ENCODE measurements at places on chromosomes 7 and 10.

DNA sequence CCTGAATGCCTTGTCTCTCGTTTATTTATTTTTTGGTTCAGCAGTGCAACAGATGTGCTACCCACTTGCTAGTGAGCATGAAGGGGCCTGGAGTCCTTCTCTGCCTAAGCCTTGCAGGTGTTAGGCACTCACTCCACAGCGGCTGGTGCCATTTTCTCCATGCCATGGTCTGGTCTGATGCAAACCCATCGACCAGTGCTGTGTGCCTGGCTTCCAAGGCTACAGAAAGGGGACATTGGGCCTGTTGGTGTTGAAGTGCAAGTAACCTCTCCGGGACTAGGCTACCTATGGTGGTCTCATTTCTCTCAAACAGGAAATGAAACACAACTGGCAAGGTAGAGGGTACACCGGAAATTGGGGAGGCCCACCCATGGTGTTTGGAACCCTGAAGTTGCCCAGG lies 198.1 kb downstream of the ADARB2 start:
- no peak for DNase-seq

GRCh38 chr10:72895236-72895850 lies 1.8 kb downstream of the OIT3 start:
- DNase-seq, result no peak

- no peak for DNase-seq
Measured at GRCh38 chr7:1123715-1124114, 35.8 kb downstream of the GPER1 start.

DNA sequence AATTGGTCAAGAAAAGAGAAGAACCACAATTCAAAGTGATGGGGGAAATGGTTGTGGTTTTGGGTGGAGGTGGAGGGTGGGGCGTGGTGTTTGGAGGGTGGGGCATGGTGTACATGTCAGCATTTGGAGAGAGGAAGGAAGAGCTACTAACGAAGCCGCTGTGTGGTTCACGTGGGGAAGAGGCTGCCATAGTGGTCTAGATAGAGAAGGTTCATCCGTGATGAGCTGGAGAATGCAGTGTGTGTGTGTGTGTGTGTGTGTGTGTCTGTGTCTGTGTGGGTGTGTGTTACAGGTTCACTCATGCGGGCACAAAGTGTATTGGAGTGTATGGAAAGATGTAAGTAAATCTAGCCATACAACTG lies 6.1 kb upstream of the VCL start:
- DNase-seq, result no peak

GRCh38 chr10:103490986-103491314 lies 2.6 kb upstream of the NEURL1 start:
- no peak for DNase-seq

- DNase-seq, result no peak
Measured at GRCh38 chr7:157474685-157475084, 137.9 kb downstream of the DNAJB6 start.

DNA sequence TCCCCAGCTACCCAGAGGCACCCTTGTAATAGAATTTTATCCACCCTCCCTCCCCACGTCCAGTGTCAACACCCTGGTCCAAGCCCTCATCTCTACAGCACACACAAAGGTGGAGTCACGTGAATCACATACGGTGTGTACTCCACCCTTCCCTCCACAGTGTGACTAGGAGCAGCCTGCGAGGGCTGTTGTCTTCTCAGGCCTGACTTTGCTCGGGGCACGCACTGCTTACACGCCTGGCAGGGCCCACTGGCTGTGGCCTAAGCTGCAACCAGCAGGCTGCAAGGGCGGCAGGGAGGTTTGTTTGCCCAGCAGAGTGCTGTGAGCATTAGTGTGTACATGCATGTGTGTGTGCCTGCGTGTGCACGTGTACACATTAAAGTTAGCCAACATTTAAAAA lies 93.7 kb downstream of the COBL start:
- no peak for DNase-seq

DNA sequence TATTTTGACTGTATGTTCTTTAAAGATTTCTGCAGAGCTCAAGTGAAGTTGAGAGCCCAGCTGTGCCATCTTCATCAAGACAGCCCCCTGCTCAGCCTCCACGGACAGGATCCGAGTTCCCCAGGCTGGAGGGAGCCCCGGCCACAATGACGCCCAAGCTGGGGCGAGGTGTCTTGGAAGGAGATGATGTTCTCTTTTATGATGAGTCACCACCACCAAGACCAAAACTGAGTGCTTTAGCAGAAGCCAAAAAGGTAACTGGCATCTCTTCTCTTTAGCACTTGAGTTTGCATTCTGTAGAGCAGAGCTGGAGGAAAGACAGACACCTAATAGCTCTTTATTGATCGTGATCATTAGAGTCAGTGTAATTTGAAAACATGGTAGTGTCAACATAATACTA lies 33.7 kb downstream of the MCM10 start:
- DNase-seq, result no peak

- DNase-seq, result no peak
Measured at GRCh38 chr7:18087026-18087686, 59.5 kb upstream of the PRPS1L1 start.

DNA sequence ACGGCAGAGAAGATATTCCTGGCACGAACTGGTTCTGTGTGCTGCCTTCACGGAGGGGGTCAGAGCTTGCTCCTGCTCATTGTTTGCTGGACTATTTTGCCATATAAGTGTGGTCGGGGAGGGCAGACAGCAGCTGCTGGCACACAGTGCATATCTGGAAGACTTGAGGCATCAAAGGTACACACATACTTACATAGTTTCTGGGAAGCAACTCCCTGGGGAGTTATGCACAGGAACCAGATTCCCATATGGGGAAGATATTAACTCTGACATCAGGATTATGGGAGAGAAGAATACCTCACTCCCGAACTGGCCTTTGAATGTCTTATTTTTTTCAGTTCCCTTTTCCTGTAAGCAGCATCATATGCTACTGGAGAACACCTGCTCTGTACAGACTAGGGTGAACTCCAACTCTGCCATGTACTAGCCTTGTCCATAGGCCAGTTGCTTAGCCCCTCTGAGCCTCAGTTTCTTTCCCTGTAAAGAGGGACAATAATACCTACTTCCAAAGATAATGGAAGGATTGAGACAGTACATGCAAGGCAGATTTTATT lies 41.5 kb downstream of the LGI1 start:
- no peak for DNase-seq

DNA sequence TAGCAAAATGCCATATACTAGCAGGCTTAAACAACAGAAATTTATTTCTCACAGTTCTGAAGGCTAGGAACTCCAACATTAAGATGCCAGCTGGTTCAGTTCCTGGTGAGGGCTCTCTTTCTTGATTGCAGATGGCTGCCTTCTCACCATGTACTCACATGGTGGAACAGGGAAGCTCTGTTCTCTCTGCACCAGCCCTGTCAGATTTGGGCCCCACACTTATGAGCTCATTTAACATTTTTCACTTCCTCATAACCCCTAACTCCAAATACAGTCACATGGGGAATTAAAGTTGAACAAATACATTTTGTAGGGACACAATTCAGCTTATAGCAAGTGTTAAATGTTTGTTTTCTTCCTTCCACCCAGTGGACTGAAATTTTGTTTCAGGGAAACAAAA lies 218.6 kb upstream of the TAC1 start:
- DNase-seq, result no peak

- no peak for DNase-seq
Measured at GRCh38 chr10:88082806-88083596, 219.6 kb downstream of the PTEN start.

- no peak for DNase-seq
Measured at GRCh38 chr7:55211726-55212125, 153.4 kb upstream of the LANCL2 start.

DNA sequence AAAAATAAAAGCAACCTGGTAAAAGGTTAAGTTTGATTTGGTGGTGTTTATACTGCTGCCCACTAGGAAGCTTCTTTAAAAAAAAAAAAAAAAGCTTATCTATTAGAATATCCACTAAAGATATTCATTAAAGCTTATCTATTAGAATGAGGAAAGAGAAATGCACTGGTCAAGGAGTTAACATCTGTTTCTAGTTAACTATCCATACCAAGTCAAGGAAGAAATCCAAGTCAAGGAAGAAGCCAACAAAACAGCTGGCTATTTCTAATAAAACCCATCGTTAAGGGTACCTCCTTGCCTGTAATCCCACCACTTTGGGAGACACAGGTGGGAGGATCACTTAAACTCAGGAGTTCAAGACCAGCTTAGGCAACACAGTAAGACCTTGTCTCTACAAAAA lies 82.6 kb downstream of the JMJD1C start:
- no peak for DNase-seq

DNA sequence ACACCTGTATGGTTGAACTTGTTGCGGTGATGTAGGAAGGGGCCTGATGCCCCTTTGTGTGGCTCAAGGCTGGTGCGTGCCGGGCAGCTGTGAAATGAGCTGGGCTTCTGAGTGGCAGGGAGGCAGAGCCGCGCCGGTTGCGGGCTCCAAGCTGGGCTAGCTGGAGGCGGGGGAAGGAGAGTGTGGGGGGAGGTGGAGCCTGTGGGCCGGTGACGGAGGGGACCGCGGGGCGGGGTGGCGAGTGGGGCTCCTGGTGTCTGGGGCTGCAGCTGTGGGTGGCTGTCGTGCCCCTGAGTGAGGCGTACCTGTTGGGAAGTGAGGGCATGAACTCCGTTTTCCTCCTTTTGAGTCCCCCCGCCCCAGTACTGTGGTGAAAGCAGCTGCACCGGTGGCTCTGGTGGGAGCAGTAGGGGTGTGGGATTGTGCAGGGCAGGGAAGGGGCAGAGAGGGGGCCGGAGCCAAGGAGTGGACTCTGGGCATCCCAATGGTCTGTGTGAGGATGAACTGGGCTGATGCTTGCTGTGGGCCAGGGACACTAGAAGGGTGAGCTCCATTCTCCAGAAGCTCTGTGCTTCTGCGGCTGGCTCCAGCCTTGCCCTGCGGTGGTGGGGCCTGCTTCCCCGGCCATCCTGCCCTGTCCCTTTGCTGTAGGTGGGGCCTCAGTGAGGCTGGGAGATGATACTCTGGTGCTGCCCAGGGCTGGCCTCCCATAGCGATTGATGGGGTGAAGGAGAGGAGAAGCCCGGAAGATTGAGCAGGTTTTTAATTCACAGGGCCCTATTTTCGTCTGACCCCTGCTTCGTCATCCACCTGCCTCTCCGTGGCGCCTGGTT lies 41.7 kb downstream of the INPP5A start:
- no peak for DNase-seq

GRCh38 chr10:120574981-120575380 lies 118.0 kb downstream of the PLPP4 start:
- DNase-seq, result no peak

GRCh38 chr7:149455175-149455950 lies 5.5 kb downstream of the ZNF777 start:
- no peak for DNase-seq

GRCh38 chr10:36629476-36629875 lies 495.9 kb upstream of the ANKRD30A start:
- no peak for DNase-seq

- DNase-seq, result no peak
Measured at GRCh38 chr7:19090526-19090925, 26.9 kb downstream of the TWIST1 start.

GRCh38 chr10:113030453-113030852 lies 80.4 kb downstream of the TCF7L2 start:
- DNase-seq, result no peak

DNA sequence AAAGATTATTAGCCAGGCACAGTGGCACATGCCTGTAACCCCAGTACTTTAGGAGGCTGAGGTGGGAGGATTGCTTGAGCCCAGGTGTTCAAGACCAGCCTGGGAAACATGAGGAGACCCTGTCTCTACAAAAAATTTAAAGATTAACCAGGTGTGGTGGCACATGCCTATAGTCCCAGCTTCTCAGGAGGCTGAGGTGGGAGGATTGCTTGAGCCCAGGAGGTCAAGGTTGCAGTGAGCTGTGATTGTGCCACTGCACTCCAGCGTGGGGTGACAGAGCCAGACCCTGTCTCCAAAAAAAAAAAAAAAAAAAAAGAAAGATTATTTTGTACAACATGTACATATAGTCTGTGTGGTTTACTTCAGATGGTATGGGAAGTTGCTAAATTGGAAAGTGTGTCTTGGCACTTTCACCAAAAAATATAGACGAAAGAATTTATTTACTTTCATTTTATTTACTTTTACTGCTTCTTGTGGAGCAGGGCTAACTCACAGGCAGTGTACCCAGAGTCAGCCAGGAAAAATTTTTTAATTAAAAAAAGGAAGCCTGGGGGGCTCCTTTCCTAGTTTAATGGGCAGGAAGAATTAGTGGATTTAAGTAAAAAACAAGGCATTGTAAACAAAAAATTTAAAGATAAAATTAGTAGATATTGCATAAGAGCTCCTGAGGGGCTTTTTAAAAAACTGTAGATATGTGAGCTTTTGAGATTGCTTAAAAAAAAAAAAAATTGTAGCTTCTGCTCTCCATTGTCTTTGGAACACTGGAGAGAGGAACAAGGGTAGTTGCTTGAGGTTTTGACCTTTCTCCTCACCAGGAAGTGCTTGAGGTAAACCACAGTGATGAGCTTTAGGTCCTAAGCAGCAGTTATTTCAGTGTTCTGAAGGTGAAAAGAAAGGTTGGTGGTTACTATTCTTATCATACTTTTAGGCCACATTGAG lies 44.6 kb upstream of the VDAC2 start:
- no peak for DNase-seq

DNA sequence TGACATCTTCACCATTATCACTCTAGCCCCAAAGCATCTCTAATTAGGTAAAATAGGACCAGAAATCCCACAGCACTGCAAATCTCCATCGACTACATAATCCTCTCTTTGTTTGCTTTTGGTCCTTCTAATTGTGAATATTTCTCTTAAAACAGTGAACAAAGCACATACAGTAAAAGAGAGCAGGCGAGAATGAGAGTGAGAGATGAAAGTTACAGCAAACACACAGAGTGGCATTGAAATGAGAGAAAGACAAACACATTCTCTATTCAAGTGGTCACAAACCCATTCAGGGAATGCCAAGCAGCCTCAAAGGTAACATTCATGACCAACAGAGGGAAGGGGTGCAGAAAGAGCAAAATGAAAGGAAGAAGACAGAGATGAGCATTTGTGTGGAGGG lies 109.8 kb upstream of the PTN start:
- no peak for DNase-seq

DNA sequence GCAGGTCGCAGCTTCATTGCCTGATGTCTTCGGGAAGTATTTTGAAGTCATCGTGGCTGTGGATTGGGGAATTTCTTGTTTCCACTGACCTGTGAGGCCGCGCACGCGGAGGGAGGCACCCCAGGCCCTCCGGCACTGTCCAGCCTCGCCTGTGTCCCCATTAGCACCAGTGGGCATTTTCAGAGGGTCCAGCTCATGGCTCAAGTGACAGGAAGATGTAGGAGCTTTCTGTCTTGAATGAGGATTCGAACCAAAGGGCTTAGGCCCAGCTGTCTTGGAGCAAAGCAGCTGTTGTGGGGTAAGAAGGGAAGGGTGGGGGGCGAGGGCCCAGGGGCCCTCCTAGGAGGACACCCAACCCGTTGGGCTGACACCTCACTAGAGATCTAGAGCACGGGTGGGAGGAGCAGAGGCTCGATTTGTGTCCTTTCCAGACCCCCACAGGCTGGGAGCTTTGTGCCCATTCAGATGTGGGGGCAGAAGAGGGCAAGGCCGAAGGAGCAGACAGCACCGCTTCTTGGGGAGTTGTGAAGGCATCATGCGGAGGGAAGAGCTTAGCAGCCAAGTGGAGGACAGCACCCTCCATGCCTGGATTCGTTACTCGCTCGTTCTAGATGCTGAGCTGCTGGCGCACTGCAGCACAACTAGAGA lies 914 bp downstream of the ZNF37A start:
- no peak for DNase-seq

All from NCI-H1105 (cell line).